ENCODE measurements at places on chromosomes 2 and 18. TPM values are rescaled to one million over a fixed set of nuclear protein-coding genes. Genes with fewer than 3 reads are reported as not detected.

The B3GNT7 gene
- total RNA-seq: 80.0 TPM

DNA sequence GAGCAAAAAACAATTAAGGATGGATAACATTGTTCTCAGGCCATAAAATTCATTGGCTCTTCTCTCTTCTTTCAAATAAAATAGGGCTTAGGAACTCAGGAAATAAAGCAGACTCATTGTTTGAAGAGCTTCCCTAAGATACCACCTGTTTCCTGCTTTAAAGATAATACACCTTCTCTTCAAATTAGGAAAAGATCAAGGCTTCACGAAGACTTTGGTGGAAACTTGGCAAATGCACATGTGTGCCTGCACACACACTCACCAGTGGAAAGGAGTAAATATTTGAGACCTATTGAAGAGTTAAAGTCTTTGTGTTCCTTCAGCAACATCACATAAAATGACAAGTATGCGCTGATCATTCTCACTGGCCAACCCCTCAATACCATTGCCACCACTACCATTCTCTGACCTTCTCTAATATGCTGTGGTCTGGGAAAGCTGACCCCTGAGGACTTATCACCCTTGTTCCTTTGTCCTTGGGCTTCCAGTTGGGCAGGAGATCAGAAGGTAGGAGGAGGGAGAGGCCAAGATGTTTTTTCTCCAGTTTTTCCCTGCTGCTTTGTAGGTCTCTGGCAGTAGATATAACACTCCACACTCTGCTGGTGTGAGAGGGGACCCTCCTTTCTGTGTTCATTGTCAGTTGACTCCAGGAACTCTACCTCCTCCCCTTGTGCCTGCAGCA, 53.5 kb upstream of the SPOPL start:
- no peak overlapping the region for H3K27ac ChIP-seq
- no peak for DNase-seq
- no peaks in the 10 kb centered on the region for H3K4me1 ChIP-seq
- H3K4me3 ChIP-seq: no peak overlapping the region

GRCh38 chr2:176583607-176584006, 314.4 kb downstream of the MTX2 start:
- no peaks in the 10 kb centered on the region for H3K36me3 ChIP-seq
- no peak for DNase-seq
- H3K27me3 ChIP-seq: peaks cover under 1% of the 10 kb centered on the region
- no peaks in the 10 kb centered on the region for H3K4me1 ChIP-seq

The SP9 gene
- not detected for total RNA-seq

The SOWAHC gene
- 20.8 TPM for total RNA-seq

DNA sequence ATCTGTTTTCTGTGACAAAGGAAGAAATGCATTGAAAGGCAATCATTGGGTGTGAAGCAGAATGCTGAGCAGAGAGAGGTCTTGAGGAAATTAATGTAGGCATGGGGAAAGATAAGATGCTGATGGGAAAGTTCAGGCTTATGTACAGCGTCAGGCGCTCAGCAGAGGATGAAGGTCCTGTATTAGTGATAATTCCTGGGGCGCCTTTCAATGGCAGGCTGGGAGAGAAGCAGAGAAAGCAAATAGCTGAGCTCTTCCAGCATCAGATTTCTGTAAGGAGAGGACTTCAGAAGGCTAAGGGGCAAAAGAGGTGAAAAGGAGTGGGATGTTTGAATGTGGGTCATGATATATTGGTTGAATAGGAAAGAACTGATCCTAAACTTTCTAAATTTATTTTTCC, 129.8 kb downstream of the HNMT start:
- no peaks in the 10 kb centered on the region for H3K4me1 ChIP-seq
- H3K36me3 ChIP-seq: no peaks in the 10 kb centered on the region
- no peak overlapping the region for H3K27ac ChIP-seq
- H3K4me3 ChIP-seq: no peak overlapping the region
- no peak for DNase-seq

DNA sequence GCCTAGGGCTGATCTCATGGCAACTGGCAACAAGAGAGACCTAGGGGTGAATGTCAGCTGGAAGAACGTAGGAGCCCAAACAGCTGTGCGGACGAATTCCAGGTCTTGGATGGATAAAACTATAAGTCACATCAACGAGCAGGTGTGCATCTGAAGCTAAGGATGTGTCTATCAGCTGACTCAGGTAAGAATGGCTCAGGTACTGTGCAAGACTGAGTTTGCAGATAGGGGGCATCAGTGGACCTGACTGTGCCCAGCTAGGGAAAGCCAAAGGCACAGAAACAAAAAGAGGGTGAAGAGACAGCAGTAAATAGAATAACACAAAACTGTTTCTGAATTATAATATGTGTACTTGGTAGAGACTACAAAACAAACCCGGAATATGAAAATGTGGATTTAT, 357.3 kb downstream of the ZEB2 start:
- no peak for DNase-seq
- no peaks in the 10 kb centered on the region for H3K4me1 ChIP-seq
- no peak overlapping the region for H3K27ac ChIP-seq
- H3K36me3 ChIP-seq: no peaks in the 10 kb centered on the region

The FHOD3 gene
- 2.5 TPM for total RNA-seq
